ENCODE measurements at places on chromosomes 11 and 22.

DNA sequence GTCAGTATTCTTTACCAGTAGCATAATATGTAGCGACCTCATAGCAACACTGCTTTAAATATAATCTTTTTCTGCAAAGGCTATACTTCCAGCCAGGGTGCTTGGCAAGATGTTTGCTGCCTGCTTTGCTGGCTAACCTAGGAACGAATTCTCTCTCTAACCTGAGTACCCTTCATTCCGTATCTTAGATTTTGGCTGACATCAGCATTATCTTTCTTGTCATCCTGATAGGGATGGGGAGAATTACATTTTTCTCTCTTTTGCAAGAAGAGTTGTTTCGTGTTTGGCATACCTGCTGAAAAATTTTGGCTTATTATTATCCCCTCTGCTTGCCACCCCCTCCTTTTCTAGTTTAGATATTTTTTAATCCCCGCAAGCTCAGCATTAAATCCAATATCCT, 91.2 kb upstream of the CLMP start:
- H3K36me3 ChIP-seq: no peaks in the 10 kb centered on the region
- no peak for DNase-seq
- H3K4me3 ChIP-seq: no peak overlapping the region
- H3K27ac ChIP-seq: no peak overlapping the region

GRCh38 chr11:42043312-42043711, 583.9 kb upstream of the LRRC4C start:
- no peak overlapping the region for H3K4me3 ChIP-seq
- no peak overlapping the region for H3K27ac ChIP-seq
- H3K36me3 ChIP-seq: no peaks in the 10 kb centered on the region
- no peak for DNase-seq
- H3K27me3 ChIP-seq: no peaks in the 10 kb centered on the region

DNA sequence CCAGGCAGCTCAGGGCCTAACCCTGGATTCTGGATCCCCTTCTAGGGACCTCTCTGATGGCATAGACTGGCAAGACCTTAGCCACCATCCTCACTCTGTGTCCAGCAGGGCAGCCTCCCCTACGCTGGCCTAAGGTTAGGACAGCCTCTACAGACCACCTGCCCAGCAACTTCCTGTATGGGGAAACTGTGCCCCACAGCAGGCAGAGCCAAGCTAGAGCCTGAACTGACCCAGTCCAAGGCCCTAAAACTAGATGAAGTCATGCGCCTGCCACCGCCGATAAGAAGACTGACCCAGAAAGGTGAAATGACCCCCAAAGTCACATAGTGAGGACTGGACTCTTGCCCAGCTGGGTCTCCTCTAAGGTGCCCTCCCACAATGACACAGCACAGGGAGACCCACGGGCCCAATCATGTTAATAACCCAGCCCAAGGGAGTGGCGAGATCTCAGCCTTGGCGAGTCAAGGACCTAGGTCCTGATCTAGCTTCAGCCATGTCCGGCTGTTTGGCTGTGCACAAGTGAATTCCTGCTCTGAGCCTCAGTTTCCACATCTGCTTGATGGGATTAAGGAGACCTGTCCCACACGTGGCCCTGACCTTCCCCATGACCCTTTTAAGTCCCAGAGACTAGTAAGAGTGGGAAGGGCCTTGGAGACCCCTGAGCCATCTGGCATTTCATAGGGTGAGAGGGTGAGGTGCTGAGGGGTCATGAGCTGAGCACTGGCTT, 17.6 kb downstream of the STARD10 start:
- no peak overlapping the region for H3K4me3 ChIP-seq
- no peak overlapping the region for H3K27ac ChIP-seq
- H3K27me3 ChIP-seq: no peaks in the 10 kb centered on the region
- H3K4me1 ChIP-seq: no peaks in the 10 kb centered on the region
- no peak for DNase-seq
- H3K36me3 ChIP-seq: no peaks in the 10 kb centered on the region

DNA sequence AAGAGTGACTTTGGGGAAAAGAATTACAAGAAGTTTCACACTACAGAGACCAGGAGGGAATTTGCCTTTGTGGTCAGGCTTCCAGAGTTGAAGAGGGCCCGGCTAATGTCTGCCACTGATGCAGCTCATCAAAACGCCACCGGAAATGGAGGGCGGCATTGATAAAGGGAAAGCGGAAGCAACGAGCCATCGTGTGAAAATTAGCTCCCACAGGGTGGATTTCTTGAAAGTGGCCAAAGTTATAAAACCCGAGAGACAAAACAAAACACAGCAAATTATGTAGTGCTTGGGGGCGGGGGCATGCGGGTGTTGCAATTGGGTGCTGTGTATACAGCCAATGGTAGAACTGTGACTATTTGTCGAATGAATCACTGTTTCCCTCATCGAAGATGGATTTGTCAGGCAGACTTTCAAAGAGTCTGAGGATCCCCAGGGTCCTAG, 113.0 kb downstream of the ADAMTS15 start:
- no peak for DNase-seq
- no peaks in the 10 kb centered on the region for H3K27me3 ChIP-seq
- no peak overlapping the region for H3K27ac ChIP-seq
- H3K4me1 ChIP-seq: no peaks in the 10 kb centered on the region

DNA sequence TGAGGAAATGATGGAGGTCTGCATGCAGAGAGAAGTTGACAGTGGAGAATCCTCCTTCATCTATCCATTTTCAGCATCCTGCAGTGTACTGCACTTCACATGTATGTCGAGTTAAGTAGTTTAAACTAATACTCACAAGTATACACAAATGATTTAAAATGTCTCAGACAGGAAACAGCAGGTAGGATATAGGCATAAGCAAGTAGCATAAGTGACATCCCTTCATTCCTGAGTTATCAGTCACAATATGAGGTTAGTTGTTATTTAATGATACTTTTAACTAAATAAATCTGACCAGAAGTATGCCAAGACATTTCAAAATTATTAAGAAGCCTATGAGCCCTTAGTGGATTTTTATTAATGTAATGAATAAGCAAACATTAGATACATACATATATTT, 37.4 kb downstream of the MTMR2 start:
- H3K4me3 ChIP-seq: no peak overlapping the region
- DNase-seq: no peak
- H3K36me3 ChIP-seq: peaks cover 29% of the 10 kb centered on the region
- H3K27ac ChIP-seq: no peak overlapping the region
- no peaks in the 10 kb centered on the region for H3K27me3 ChIP-seq
- H3K4me1 ChIP-seq: peaks cover 4% of the 10 kb centered on the region

DNA sequence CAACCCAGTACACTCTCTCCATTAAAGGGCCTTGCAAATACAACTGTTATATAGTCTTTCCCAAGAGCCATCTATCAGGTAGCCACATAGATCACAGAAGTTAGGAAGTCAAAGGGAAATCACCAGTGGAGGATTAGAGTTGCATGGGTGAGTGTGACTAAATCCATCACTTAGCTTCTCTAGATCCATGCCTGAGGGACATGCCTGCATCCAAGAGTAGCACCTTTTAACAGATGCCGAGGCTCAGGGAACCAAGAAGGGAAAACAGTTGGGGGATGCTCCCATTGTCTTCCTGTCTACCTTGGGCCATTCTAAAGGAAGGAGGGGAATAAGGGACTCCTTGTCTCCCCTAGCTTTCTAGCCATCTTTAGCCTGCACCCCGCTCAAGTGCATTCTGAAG, 77.9 kb downstream of the XRRA1 start:
- H3K27ac ChIP-seq: no peak overlapping the region
- no peak for DNase-seq
- no peaks in the 10 kb centered on the region for H3K27me3 ChIP-seq

DNA sequence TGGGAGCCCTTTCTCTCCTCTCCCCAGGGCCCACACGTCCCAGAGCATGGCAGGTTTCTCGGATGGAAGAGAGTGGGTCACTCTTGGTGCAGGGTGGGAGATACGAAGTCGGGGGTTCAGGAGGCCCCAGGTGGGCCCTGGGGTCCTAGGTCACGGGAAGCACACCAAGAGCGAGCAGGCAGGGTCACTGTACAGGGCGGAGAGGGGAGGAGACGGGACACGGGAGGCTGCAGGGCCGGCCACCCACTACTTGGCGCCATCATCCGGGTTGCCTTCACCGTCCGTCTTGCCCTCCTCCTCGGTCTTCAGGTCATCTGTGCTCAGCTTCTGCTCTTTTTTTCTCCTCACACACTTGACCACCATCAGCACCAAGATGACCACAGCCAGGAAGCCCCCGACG, 9.8 kb downstream of the SCN2B start:
- H3K27me3 ChIP-seq: no peaks in the 10 kb centered on the region
- no peak overlapping the region for H3K4me3 ChIP-seq
- no peak for DNase-seq
- no peak overlapping the region for H3K27ac ChIP-seq
- peaks cover 8% of the 10 kb centered on the region for H3K4me1 ChIP-seq

- peaks cover 8% of the 10 kb centered on the region for H3K4me1 ChIP-seq
- no peak overlapping the region for H3K27ac ChIP-seq
- no peaks in the 10 kb centered on the region for H3K27me3 ChIP-seq
Measured at GRCh38 chr11:128291007-128291406, 296.4 kb downstream of the ETS1 start.

Measured in RWPE2 (cell line).